ENCODE measurements at places on chromosomes 1 and 21.

- DNase-seq = no peak
Observed at GRCh38 chr1:182703539-182703938, 19.2 kb upstream of the RGS8 start.

DNA sequence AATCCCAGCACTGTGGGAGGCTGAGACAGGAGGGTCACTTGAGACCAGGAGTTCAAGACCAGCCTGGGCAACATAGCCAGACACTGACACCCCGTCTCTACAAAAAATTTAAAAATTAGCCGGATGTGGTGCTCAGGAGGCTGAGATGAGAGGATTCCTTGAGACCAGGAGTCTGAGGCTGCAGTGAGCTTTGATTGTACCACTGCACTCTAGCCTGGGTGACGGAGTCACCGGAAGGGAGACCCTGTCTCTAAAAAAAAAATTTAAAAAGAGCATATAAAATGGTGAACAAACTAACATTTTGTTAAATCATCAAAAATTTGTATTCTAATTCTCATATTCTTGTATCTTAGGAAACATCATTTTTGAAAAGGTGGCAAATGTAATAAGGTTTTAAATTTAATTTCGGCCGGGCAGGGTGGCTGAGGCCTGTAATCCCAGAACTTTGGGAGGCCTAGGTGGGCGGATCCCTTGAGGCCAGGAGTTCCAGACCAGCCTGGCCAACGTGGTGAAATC lies 27.1 kb downstream of the MAB21L3 start:
- no peak for DNase-seq

DNA sequence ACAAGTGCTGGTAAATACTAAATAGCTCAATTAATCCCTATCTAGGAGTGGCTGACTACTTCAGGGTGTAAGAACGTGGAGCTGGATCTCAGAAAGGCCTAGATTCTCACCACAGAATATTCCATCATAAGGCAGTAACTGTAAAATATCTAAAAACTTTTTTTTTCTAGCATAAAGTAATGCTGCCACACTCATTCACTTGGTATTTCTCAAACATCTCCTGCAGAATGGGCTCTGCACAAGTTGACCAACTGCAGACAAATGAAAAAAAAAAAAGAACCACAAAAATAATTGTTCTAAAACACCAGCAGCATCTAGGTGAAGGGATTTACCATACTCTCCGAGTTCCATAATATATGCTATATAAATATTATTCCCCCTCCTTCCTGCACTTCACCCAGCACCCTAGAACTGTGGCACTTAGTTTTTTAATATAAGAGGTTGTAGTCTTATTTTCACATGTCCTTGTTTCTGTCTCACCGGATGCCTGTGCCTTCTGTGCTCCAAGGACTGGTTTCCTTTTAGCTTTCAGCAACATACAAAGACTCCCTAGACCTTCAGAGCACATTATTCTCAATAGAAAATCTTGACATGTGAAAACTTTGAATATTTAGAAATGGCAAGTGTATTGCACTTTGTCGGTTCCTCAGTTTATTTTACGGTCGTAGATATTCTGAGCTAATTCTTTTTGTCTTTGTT lies 8.9 kb downstream of the VSIG8 start:
- DNase-seq = no peak

GRCh38 chr1:15005116-15005515 lies 148.4 kb upstream of the TMEM51 start:
- DNase-seq = no peak

GRCh38 chr21:34707876-34708325 lies 39.1 kb downstream of the CLIC6 start:
- no peak for DNase-seq

GRCh38 chr1:118340928-118341910 lies 156.2 kb upstream of the SPAG17 start:
- no peak for DNase-seq

DNA sequence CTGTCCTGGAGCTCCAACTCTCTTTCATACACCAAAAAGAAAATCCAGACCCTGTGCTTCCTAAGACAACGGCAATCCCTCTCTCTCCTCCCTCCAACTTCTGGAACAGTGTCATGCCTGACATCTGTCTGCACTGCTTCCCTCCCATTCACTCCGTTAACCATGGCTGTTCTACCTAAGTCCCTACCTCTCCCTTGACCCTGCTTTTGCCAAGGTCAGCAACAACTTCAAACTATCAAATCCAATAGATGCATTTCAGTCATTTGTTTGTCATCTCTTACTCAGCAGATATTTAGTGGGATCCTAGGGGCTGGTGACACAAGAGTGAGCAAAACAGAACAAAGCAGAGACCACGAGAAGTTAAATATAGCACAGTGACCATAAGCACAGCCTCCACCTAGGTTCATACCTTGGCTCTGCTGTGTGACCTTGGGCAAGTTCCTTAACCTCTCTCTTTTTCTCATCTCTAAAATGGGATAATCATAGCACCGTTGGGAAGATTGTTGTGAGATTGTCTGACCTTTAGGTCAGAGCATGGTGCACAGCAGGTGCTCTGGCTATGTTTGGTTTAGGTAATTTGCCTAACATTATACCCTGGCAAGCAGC lies 88.9 kb downstream of the TMEM53 start:
- DNase-seq = no peak

- no peak for DNase-seq
Observed at GRCh38 chr1:75797606-75798216, 1.0 kb downstream of the MSH4 start.

- DNase-seq = no peak
Observed at GRCh38 chr1:89620664-89621063, 12.3 kb upstream of the LRRC8C start.

Data from substantia nigra (tissue), 51 donors.